ENCODE measurements at places on chromosomes 4 and X.

- no peak for DNase-seq
Observed at GRCh38 chr4:3021627-3022026, 52.7 kb downstream of the HTT-AS start.

GRCh38 chr4:116438981-116439729 lies 646.2 kb downstream of the TRAM1L1 start:
- DNase-seq, result no peak

DNA sequence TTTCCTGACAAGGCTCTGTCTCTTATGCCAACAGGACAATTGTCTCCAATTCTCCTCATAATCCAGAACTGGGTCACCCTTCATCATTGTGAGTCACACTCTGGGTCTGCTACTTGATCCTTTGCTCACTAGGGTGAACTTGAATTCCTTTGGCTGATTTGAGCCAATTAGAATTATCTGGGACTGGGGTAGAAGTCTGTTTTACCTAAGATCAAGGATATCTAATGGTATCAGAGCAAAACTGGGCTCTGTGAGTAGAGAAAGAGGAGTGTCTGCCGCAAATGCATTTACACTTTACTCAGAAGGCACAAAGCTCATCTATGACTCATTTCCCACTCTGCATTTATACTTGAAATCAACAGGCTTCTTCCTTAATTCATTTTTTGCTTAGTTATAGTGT lies 72.6 kb downstream of the PITX2 start:
- DNase-seq, result no peak

- no peak for DNase-seq
Observed at GRCh38 chr4:164783976-164784375, 30.0 kb downstream of the SMIM31 start.

DNA sequence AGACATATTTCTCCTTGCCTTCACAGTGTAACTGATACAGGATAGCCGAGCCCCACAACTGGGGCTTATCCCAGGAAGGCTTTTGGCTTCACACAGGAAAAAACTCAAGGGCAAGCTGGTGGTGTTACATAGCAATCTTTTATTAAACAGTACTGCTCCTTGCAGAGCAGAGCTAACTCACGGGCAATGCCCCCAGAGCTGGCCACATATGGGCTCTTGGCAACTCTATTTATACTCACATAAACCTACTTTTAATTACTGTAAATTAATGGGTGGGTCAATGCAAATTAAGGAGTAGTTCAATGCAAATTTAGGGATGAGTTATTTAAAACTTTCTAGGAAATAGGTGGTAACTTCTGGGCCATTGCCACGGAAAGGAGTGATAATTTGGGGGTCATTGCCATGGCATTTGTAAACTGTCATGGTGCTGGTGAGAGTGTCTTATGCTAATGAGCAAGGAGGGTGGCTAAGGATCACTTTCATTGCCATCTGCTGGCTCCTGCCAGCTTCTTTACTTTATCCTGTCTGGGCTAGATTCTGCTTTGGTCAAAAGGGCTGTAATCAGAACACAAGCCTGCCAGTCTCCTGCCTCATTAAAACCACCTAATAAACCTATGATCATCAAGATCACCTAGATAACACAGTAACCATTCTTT lies 288.8 kb downstream of the CENPC start:
- no peak for DNase-seq

- no peak for DNase-seq
Observed at GRCh38 chrX:14777525-14777924, 95.3 kb downstream of the FANCB start.

DNA sequence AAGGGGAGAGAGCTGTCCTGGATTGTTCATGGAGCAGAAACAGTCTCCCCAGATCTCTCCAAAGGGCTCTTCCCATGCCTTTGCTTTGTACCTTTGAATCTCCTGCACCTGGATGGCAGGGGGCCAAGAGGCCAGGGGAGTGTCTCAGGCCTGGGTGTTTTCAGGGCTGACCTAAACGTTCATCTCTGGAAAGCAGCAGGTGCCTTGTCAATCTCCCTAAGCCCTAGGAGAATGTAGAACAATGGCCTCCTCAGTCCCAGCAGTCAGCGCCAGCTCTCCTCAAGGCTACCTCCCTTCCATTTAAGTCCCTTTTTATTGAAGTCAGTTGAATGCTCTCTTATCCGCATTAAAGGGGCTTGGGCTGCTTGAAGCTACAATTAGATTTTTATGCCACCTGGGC lies 31.2 kb upstream of the NSUN7 start:
- no peak for DNase-seq

DNA sequence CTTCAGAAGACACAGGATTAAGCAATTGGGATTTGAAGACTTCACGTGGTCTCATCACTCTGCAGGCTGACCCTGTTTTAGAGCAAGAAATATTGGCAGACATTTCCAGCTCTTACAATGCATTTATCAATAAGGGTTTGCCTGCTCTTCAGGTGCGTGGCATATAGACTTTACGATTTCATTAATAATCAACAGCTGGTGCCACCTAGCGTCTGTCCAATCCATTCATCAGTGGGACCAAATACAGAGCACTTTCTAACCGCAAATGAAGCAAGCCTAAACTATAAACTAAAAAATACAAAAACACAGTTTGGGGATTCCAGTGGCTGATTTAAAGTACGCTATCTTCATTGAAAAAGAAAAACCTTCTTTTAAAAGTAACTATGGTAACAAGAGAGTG lies 125.4 kb upstream of the DMD start:
- DNase-seq, result no peak

DNA sequence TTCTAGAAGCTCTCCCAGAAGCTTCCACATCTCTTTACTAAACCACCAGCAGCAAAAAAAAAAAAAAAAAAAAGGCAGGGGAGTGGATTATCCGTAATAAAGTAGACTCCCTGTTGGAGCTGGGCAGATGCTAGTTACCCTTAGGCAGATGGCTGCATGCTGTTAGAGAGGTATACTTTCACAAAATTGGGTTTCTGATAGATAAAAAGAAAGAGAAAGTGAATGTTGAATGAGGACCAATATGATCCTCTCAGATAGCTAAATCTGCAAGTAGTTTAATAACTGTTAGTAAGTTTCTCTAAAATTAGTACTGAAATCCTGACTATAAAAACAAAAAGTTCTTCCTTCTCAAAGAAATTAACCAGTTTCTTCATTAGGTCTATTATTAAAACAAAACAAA lies 195.4 kb downstream of the ANAPC10 start:
- DNase-seq, result no peak

DNA sequence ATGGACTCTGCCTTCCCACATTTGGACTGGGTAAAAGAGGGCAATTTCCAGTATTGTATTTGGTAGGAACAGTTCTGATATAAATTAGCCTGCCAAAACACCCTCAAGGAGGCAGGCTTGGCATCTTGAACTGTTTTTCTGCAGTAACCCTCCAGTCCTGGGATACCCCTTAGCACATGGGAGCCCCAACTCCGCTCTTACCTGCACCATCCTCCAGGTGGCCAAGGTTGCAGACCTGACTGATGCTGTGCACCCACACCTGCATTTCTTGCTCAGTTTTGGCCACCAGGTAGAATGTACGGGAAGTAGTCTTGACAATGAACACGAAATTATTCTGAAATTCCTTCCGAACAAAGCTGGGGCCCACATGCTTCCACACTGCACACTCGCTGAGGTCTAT lies 35.1 kb downstream of the GAB3 start:
- no peak for DNase-seq

GRCh38 chr4:48947731-48948130 lies 38.3 kb upstream of the CWH43 start:
- no peak for DNase-seq

DNA sequence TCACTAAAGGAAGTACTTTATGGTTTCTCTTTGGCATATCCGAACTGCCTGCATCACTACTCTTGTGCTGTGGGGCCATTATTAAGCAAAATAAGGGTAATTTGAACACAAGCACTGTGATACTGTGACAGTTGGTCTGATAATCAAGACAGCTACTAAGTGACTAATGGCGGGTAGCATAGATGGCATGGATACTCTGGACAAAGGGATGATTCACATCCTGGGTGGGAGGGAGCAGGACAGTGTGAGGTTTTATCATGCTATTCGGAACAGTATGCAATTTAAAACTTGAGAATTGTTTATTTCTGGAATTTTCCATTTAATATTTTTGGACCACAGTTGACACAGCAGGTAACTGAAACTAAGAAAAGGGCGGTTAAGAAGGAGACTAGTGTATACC lies 52.6 kb upstream of the CITED1 start:
- no peak for DNase-seq

DNA sequence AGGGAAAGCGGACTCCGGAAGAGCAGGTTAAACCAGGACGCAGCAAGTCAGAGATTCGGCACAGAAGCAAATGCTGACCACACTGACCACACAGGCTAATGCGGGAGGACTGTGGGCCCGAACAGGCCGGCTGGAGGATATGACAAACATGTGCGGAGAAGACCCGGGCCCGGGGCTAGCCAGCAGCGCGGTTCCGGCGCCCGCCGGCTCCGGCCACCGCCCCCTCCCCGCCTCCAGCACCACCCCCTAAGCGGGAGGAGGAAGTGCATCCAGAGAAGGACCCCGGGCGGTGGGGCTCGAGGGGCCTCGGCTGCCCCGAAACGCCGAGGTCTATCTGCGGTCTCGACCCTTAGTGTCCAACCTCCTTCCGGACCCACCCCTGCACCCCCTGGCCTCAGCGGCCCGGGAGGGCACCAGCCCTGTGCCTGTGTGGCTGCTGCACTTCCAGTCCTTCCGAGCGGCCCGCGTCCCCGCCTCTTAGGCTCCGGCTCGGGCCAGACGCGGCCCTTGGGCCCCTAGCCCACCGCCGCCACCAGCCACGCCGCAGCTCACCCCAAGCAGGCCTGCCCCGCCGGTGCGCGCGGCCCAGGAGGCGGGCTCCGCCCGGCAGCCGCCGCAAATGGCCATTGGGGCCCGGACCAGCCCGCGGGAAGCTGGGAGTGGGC lies 2.1 kb downstream of the ELOVL6 start:
- DNase-seq, result peak; percentile 18

DNA sequence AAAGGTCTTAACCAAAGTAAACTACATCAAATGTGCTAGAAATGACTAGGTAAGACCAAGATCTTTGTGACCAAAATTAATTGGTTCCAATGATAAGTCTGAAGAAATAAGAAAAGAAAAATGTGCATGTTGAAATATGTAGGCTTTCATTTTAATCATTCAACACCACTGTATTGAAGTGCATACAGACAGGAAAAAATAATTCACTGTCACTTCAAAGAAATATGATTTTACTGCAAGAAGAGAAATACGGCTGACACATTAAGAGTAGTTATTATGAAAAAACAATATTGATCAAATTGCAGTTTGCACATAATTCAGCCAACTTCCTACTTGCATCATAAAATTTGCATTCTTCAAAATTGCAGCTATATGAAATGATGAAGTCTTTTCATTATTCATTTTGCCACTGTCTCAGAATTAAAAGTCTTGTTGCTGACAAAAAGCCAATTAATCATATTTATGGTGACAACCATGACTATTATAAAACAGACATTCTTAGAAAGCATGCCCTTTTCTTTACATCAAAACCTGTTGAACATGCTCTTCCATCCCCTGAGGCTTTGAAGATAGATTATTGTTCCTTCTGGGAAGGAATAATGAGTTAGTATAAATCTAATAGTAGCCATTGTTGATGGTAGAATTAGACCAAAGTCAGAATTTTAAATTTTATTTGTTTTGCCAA lies 405.9 kb upstream of the MAD2L1 start:
- DNase-seq, result no peak

GRCh38 chr4:53141308-53141707 lies 224.6 kb downstream of the SCFD2 start:
- DNase-seq, result no peak

DNA sequence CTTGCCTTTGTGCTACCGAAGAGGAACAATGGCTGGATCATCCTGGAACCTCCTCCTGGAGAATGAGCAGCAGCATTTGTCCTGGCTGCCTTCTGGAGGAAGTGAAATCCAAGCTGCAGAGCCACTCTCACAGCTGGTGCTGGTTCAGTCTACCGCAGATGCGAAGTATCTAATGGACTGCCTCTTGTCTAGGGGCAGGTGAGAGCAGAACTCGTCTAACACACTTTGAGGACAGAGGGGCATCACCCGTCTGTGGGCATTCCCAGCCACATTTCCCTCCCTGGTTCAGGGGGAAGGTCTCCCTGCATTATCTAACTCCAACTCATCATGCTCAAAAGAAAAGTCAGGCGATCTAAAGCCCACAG lies 338.2 kb upstream of the GATB start:
- DNase-seq, result no peak

GRCh38 chr4:108881190-108881589 lies 118.3 kb upstream of the ETNPPL start:
- no peak for DNase-seq

DNA sequence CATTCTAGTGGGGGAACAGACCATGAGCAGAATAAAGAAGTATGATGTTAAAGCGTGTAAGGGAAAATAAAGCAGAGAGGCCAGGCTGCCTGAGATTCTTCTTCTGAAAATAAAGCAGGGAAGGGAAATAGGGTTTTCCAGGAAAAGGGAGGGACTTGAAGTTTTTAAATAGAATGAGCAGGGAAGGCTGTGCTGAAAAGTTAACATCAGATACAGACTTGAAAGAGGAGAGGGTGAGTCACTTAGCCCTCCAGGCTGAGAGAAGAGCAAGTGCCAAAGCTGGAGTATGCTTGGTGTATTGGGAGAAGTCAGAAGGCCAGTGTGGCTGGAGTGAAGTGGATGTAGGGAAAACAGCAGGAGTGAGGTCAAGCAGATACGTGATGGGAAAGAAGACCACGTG lies 10.0 kb upstream of the PLK4 start:
- DNase-seq, result no peak

DNA sequence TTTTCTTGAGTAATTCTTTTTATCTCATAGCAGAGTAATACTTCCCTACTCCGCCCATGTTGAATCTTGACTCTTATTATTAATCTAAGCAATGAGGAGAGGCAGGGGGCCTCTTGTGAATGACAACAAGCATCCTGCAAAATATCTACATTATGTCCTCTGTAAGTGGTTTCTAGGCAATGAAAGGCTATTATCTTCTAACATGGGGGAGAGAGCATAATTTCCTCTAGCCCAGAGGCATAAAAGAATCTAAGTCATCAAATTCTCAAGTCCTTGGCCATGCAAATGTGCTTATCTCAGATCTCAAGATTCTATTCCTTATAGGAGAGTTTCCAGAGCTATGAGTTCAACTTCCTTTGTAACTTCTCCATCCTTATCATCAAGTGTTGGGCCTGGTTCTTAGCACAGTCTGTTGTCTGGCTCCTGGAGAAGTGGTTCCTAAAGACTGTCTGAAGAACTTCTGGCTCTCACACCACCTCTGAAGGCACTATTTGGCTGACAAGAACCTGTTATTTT lies 423.1 kb upstream of the INTU start:
- DNase-seq, result no peak

DNA sequence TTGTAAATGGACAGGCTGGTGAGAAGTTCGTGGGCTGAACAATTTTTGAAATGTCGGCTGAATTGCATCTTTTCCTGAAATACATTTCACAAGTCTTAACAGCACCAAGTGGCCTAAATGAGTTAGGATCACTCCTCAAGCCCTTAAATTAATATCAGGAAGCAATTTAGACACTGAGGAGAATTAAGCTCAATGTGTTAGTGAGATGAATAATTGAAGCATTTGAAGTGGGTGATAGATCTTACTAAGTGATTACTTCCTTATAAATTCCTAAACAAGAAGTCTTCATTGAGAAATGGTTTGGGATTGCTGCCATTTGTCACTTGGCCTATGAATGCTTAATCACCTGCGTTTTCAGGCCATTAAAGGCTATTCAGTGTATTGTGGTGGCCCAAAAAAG lies 116.8 kb downstream of the NAA11 start:
- DNase-seq, result no peak

- DNase-seq, result no peak
Observed at GRCh38 chrX:123493857-123494256, 239.0 kb downstream of the THOC2 start.

GRCh38 chrX:82945332-82945731 lies 562.8 kb upstream of the POU3F4 start:
- no peak for DNase-seq

- DNase-seq, result peak; percentile 1
Observed at GRCh38 chrX:106649523-106650428, 38.0 kb downstream of the RADX start.

Measured in CD4-positive, alpha-beta T cell treated with Interleukin-4 for 1 hour (primary cell).